Heart left ventricle (tissue), 16 donors: ENCODE measurements at places on chromosomes 3 and 15. TPM values are rescaled to one million over a fixed set of nuclear protein-coding genes. Genes with fewer than 3 reads are reported as not detected.

DNA sequence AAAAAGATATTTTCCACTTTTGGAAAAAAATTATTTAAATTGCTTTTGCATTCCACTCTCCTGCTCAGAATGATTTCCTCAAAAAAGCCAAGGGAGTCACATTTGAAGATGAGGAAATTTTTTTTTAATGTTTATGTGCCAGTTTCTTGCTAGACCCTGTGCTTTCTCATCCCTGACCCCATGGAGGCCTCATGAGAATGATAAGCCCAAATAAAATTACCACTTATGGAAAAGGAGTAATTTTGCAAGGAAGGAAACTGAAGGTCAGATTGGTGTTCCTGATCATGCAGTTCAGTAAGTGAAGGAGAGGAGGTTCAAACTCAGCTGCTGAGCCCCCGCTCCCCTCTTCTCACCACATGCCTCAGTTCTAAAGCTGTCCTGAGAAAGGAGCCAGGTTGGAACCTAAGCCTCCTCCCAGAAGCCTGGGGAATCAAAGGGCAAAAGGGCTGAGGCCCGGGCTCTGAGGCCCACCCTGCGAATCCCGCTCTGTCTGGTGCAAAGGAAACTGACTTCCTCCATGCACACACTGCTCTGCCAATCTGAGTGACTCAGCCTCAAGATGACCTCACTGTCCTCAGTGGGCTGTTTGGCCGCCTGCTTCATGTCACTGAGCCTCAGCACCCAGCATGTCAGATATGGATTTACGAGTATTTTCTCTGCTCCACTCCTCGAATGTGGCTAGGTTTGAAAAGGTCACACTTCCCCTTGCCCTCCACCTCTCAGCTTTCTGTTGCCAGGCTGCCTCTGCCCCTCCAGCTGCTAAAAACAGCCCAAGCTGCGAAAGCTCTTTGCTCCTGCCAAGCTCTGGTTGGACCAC, 56.9 kb upstream of the FLNB start:
- peak; percentile 91 for DNase-seq

LCTL gene
- polyA plus RNA-seq, result not detected

DNA sequence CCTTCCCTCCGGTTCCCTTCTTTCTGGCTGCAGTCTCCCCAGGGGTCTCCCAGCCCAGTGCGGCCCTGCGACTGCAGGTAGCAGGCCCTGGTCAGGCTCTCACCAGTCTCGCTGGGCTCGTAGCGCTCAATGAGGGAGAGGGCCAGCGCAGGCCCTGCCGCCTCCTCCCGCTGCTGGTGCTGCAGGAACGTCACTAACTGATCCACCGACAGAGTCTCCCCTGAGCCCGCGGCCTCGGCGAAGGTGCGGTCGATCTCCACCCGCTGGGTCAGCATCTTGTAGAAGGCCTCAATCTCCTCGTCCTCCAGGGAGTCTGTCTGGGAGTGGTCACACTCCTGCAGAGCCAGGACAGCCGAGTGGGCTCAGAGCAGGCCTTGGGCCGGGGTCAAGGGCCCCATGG, 18.3 kb downstream of the PLCD1 start:
- DNase-seq, result peak; percentile 57

DNA sequence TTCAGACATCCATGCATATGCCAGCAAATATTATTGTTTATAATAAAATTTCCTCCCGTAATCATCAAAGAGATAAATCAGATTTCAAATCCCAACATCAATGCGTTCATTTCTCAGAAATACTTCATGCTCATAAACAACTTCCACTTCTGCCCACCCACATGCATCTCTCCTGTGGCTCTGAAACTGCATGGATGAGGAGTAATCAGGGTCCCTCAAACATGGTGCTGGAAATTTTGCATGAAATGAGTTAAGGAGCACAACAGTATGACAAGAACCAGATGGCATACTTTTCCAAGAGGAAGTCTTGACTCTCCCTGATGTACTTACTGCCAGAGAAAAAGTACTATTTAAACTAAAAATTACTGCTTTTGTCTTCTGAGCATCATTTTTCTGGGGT, 26.9 kb upstream of the MFSD1 start:
- no peak for DNase-seq

GRCh38 chr3:100927775-100928174, 65.4 kb downstream of the ABI3BP start:
- no peak for DNase-seq

GRCh38 chr15:72229076-72229946, 1.7 kb downstream of the PKM start:
- peak; percentile 35 for DNase-seq

MEIS2 gene
- polyA plus RNA-seq, result 13.2 TPM

DNA sequence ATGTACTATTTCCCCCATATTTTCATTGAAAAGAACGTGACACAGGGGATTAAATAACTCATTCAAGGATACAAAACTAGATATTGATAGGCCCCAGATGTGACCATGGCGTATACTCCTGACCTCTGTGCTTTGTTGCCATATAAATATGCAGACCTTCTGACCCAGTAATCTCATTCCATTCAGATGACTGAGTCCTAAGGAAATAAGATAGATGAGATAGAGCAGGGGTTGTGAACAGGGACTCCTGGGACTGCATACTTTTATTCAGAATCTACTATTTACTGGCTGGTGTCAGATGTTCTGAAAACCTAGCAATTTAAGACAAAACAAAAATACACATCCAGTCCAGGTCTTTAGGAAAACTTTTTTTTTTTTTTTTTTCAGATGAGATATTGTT, 139.2 kb upstream of the MANF start:
- DNase-seq, result no peak

DNA sequence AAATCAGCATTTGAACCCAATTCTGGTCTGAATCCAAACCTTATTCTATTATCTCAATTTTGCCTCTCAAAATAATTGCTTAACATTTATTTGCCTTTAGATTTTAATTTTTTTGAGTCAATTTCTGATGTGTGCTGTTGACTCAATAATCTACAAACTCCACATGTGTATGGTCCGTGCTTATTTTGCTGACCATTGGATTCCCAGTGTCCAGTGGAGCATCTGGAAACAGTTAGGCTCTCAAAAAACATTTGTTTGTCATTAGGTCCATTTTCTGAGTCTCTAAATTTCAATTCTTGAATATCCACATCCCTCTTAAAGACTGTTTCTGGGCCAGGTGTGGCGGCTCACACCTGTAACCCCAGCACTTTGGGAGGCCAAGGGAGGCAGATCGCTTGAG, 19.2 kb upstream of the MYZAP start:
- no peak for DNase-seq

MGA gene
- polyA plus RNA-seq, result 5.3 TPM

DNA sequence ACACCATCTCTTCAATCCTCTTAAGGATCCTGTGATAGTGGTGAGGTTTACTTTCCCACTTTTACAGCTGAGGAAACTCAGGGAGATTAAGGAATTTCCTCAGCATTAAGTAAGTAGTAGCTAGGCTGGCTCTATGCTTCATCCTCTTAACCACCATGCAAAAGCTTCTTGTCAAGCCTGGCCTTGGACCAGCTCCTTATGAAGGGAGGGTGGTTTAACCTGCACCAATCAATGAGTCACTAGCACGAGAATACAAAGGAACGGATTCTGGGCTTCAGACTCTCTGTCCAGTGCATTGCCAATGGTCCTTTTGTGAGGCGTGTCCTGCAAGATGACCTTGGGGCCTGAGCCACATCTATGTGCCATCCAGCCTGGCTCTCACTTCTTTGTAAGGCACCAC, 202.0 kb upstream of the CFAP20DC start:
- no peak for DNase-seq

DNA sequence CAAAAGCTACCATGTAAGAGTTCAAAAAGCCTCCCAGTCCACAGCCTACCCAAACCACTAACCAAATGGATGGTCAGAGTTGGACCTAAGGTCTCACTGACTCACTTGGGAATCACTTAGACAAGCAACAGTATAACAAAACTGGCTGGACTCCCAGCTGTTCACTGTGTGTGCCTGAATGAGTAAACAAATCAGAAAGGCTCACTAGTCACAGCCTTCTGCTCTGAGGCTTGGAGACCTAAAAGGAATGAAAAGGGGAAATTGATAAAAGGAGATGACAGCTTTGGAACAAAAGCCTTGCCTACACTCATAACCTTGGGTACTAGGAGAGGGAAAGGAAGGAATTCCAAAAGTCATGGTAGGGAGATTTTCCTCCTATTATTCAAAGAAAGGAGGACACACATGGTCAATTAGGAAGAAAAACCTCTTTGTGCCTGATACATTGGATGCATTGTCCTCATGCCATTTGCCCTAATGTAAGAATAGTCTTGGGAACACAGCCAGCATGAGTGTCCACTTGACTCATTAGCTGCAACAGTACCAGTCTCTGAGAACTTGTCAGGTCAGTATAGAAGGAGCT, 92.3 kb downstream of the FRMD5 start:
- peak; percentile 25 for DNase-seq

IQCH gene
- 0.11 TPM for polyA plus RNA-seq

RAD18 gene
- 0.76 TPM for polyA plus RNA-seq

- DNase-seq, result no peak
Measured at GRCh38 chr3:195870937-195871336, 37.4 kb downstream of the TNK2 start.

GOLGA8G gene
- polyA plus RNA-seq, result not detected

NEK4 gene
- polyA plus RNA-seq, result 11.0 TPM

- no peak for DNase-seq
Measured at GRCh38 chr15:26148156-26148860, 285.2 kb upstream of the ATP10A start.

DNA sequence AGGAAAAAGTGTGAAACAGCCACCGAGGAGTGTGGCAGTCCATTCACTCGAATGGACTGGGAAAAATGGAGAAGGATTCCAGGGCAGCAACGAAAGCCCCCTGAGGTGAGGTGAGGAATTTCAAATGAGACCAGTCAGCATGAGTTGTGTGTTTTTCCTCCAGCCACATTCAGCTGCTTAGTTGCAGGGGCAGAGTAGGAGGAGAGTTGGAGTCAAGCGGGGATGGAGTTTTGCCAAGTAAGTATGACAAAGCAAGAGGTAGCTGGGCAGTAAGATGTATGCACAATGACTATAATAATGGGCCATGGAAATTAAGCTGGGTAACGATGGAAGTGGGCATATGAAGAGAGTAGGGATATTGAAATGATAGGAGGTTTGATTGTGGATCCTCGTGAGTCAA, 64.4 kb downstream of the CCDC54 start:
- no peak for DNase-seq

TADA3 gene
- 53.3 TPM for polyA plus RNA-seq

GRCh38 chr3:31543375-31543774, 10.7 kb downstream of the STT3B start:
- DNase-seq, result no peak

DNA sequence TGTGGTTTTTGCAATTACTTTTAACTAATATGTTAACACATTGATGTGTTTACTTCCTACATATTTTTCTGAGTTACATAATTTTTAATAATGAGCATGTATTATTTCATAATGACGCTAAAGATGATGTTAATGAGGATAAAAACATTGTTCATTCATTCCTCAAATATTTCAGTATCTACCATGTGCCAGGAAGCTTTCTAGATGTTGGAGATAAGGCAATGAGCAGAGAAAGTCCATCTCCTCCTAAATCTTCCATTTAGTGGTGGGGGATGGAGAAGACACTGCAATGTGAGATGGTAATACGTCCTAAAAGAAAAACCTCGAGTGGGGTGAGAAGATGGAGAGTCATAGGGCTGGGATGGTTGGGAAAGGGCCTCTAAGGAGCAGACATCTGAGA, 132.7 kb downstream of the MYLK start:
- DNase-seq, result no peak

DNA sequence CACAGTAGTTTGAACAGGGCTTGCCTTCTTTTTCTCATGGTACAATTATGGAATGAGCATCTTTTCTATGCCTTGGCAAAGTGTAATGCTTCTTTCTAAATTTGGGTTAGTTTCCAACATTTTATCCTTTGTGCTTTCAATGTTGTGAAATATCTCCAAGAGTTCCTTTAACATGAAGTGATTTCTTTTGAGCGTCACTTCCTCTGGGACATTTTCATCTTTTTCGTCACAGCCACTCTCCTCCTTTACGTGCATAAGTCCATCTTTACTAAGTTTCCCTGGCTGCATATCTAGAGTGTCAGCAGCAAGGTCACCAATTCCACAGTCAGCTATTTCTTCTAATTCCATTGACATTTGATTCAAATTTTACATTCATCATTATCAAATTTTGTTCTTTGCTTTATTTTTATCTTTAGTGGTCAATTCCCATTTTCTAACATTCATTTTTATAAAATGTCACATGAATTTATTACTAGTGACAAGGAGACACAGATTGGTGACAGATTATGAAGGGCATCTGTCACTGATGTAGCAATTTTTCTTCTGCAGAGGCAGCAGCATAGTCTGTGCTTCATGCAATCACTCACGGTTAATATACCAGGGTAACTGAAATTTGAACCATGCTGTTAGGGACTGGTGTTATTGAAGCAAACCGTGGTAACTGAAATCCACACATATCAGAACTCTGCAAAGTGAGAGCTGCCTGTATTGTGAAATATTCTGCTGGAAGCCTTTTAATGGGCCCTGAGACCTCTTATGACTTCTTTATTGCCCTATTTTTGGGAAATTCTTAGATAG, 126.5 kb upstream of the THBS1 start:
- DNase-seq, result no peak

PTPRG gene
- 8.0 TPM for polyA plus RNA-seq

DNA sequence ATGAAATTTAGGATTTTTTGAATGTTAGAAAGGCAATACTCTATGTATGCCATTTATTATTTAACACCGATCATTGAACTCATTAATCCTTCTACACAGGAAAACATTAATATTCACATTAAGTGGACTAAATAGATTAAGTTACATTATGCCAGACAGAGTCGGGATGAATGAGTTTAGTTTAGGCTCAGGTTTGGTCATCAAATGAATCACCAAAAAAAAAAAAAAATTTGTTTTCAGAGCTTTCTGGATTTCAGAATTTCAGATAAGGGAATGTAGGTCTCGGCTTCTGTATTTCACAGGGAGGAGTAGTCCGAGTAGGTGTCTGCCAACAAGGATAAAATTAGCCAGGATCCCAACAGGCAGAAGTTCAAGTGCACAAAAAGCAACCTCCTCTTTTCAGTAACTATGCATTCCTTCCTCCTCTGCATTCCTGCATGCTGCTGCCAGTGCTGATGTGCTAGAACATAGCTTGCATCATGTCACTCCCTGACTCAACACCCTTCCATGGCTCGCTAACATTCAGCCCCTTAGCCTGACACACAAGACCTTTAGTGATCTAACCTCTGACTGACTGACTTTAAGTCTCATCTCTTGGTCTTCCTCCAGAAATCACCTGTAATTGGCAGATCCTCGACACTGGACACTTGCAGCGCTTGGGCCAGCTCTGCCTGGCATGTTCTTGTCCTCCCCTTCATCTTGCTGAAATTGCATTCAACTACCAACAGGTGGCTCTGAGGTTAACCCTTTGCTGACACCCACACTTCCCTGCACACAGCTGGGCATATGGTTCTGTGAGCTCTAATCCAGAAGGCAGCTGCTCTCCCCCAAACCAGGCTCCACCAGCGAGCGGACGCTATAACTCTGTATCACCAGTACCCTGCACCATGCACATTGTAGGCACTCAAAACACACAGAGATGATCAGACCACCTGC, 145.4 kb upstream of the PROK2 start:
- DNase-seq, result peak; percentile 28

- no peak for DNase-seq
Measured at GRCh38 chr3:29236146-29236840, 44.6 kb upstream of the RBMS3 start.
